ENCODE measurements at places on chromosomes 16 and 17.

DNA sequence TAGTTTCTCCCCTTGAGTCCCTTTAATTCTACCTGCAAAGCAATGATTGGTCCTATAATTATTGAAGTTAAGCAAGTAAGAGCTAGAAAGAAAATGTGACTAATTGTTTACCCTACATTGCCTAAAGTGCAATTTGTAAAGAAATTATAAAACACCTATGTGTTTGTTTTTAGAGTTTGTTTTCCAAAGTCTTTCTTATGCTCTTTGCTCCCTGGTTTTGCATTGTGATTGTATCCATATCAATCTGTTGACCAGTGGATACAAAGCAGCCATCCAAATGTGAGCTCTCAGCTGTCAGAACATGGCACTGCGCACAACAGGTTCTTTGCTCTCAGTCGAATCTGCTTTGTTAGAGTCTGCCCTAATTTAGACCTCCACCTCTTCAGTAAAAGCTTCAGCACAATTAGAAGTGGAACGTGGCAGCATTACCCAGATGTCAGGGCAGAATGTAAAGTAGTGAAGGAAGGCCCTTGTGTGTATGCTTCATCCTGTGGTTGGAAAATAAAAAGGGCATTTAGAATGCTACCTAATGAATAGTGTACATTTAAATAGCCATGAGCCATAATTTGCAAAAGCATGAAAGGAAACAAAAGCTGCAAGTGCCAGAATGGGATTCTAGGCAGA is 70.5 kb downstream of the AATF start:
- no peak for DNase-seq

DNA sequence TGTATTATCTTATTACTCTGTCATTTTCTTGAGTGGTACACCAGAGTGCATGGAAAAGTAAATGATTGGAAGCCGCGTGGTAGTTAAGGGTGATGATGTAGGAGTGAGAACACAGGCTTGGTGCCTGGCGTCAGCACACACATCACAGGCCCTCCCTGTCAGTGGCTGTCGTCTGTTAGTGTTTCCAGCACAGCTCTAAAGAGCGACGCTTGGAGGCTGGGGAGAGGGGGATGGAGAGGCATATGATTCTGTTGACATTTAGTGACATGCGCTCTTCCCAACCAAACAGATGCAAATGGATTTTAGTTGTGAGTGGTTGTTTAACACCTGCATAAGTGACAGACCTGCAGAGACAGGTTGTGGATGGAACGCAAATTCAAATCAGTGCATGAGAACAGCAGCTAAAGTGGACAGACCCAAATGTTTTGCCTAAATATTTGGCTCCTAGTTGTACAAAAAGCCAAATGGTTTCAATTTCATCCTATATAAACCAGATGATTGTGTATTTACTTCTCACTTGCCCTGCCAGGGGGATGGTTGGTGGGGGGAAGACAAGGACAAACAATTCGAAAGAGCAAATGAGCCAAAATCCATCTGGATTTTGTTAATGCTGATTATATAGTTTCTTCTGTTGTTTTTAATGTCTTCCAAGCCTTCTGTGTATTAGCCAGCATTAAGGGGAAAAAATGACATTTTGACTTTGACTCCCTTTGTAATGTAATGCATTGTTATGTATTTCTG is 222.3 kb downstream of the WWOX start:
- no peak for DNase-seq

GRCh38 chr17:27535975-27536374 is 79.7 kb downstream of the KSR1 start:
- DNase-seq: peak; percentile 49

GRCh38 chr16:15980329-15980728 is 30.9 kb downstream of the ABCC1 start:
- DNase-seq: no peak

DNA sequence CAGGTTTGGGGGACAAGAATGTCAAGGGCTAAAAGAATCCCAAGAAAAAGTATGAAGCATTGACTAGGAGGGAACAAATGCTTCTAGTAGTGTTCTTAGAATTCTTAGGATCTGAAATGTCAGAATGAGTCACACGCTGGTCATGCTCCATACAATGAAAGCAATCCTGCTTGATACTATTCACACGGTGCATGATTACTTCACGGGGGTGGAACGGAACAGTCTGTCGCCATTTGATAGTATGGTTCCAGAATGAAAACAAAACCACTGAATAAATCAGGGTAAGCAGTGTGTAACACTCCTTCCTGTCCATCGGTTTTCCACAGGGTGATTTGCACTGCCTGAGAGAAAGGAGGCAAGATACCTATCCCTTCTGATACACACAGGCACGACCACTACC is 22.9 kb upstream of the YWHAE start:
- peak; percentile 81 for DNase-seq

All from thyroid gland (tissue), 4 donors.